Suppressor macrophage (primary cell): ENCODE measurements at places on chromosomes 5 and 9.

DNA sequence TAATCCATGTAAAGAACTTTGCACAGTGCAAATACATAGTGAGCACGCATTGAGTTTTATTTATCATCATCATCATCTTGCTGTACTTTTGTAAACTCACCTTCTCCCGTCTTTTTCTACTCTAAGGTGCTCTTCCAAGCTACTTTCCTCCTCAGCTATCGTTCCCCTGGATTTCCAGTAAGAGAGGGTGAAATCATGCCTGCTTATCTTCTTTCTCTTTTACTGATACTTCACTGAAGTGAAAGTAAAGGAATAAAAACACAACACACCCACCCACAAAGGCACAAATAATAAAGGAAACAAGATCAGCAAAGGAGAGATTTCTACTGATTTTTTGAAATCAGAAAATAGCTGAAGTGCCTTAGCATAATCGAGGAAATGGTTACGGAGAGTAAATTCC is 509.9 kb downstream of the RAB3C start:
- DNase-seq: no peak

DNA sequence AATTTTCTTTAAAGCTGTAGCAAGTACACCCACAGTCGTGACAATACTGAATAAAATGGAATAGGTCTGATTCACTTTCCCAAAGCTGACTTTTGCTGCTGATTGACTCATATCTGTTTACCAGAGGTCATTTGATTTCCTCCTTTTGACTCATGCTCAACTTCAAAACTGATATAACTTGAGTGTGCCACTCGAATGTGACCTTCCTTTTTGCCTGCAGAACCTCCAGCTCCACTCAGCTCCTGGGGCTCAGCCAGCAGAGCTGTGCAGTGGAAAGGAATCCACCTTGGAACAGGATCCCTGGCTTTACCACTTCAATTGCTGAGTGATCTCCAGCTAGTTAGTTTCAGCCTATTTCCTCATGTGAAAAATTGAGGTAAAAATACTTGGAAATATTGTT is 84.1 kb downstream of the FEM1C start:
- peak; percentile 63 for DNase-seq

GRCh38 chr9:94901019-94901363 is 174.5 kb downstream of the AOPEP start:
- DNase-seq: peak; percentile 22

DNA sequence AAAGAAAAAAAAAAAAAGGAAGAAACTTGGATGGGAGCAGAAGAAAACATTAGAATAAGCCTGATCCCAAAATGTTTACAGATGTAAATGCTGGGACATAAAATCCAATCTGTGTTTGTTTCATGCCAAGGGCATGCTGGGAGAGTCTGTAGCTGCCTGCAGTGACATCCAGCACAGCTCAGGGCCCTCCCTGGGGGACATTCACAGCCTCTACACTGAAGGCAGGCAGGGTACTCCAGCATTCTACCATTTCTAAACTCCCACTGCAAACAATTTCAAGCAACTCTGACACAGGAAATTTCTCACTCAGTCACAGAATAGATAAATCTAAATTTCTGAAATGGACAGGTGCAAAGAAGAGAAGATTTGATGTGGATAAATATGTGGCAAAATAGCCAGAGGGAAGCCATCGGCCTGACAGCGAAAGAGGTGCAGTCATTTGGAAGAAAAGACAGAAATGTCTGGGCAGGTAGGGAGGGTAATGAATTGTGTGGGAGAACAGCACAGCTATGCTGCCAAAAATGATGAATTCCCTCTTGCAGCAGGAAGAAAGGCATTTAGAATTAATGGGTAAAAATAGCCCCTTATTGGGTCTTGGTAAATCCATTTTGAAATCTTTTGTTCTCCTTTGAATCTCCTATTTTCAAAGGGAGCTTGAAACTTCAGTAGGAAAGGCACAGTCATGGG is 199.4 kb downstream of the MED10 start:
- no peak for DNase-seq

- peak; percentile 55 for DNase-seq
Observed at GRCh38 chr9:694403-695154, 146.9 kb upstream of the DMRT1 start.

DNA sequence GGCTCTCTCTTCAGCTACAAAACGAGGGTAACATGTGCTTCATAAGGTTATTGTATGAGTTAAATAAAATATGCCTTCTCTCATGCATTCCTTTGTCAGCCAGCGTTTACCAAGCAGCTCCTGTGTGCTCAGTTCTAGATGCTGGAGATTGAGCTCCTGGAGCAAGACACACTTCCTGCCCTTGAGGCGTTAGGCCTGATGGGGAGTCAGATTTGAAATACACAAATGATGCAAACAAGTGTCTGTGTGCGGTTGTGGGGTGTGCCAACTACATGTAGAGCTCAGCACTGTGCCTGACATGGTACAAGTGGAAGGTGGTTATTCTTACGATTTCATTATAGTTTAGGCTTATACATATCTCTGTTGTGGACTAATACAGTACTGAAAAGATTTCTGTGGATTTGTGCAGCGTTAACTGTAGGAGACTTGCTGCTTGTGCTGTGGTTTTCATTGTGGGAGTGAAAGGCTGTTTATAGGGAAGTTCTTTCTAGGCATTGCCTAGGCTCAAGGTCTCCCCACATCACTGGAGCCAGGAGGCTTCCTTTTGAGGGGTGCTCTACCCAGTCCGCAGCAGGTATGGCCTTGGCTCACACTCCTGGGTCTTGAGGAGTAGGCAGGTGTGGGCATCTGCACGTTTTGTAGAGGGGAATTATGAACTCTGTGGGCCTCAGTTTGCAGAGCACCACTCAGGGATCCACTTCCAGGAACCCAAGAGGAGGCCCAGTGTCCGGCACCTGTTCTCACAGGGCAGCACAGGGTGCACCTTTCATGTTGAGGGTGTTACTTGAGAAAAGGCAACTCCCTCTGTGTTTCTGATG is 39.8 kb upstream of the ANGPTL2 start:
- DNase-seq: peak; percentile 14

- peak; percentile 67 for DNase-seq
Observed at GRCh38 chr9:33220681-33221567, 19.0 kb upstream of the SPINK4 start.

GRCh38 chr9:13088720-13089427 is 190.6 kb downstream of the MPDZ start:
- DNase-seq: peak; percentile 56

DNA sequence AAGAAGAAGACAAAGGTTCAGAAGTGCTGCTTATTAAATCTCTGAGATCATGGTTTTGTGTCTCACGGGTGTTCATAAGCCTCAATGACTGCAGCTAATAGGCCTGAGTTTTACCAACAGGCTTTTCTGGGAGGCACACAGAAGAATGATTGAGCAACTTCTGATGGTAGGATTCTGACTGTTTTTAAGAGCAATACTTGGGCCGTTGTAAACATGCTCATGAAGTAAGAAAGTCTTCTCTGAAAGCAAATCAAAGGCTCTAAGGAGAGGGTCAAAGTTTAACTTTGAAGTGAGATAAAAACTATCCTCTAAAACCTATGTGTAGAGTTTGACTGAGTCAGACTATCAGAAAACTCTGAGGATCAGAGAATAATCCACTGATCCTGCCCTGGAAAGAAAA is 390.9 kb upstream of the DAB2 start:
- DNase-seq: no peak

- no peak for DNase-seq
Observed at GRCh38 chr5:179230061-179230461, 115.2 kb downstream of the ADAMTS2 start.

GRCh38 chr5:118687100-118687499 is 301.2 kb downstream of the DTWD2 start:
- no peak for DNase-seq

DNA sequence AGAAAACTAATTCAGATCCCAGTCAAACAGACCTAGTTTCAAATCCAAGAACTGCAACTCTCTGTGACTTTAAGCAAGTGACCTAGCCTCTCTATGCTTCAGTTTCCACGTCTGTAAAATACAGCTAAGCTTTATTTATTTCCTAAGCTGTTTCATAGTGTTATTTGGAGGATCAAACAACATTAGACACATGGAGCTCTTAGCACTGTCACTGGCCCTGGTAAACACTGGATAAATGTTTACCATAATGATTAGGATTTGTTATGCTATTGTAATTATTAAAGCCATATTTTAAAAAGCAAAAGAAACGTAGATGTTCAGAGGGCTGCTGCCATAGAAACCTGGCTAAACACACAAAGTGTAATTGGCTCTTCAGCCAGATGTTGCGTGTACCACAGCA is 26.6 kb upstream of the C5orf58 start:
- DNase-seq: no peak

DNA sequence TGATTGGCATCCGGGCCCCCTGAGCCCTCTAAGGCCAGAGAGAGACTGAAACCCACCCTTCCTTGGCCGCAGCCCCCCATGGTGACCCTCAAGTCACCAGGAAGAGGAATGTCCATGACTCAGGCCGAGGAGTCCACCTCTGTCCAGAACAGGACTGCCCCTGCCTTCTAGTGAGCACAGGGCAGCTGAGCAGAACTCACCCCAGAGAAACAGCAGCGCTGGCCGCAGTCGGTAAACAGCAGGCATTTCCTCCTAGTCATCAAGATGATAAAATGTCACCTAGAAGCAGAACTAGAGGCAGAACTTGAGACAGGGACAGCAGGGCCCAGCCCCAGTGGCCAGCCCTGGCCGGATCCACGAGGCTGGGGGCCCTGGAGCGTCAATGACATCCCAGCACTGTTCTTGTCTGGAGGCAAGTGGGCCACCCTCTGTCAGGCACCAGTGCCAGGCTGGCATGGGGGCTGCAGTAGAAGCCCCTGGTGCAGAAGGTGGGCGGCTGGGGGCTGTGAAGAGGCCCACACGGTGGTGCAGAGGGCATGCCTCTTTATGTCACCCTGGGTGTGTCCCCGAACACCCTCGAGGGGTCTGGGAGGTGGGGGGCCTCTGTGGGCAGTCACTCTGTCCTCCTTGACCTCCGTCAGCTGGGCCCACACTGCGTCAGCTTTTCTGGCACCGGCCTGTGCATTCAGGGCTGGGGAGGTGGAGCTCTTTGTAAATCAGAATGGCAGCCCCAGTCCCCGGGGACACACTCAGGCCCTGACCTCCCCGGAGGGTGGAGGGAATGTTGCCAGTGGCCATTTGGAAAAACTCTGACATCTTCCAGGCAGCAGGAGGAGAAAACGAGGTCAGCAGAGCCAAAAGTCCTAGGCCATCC is 83.0 kb downstream of the NTNG2 start:
- no peak for DNase-seq

GRCh38 chr5:158119961-158120723 is 261.2 kb upstream of the CLINT1 start:
- DNase-seq: no peak

GRCh38 chr9:89719202-89719601 is 114.4 kb downstream of the GADD45G start:
- DNase-seq: no peak

DNA sequence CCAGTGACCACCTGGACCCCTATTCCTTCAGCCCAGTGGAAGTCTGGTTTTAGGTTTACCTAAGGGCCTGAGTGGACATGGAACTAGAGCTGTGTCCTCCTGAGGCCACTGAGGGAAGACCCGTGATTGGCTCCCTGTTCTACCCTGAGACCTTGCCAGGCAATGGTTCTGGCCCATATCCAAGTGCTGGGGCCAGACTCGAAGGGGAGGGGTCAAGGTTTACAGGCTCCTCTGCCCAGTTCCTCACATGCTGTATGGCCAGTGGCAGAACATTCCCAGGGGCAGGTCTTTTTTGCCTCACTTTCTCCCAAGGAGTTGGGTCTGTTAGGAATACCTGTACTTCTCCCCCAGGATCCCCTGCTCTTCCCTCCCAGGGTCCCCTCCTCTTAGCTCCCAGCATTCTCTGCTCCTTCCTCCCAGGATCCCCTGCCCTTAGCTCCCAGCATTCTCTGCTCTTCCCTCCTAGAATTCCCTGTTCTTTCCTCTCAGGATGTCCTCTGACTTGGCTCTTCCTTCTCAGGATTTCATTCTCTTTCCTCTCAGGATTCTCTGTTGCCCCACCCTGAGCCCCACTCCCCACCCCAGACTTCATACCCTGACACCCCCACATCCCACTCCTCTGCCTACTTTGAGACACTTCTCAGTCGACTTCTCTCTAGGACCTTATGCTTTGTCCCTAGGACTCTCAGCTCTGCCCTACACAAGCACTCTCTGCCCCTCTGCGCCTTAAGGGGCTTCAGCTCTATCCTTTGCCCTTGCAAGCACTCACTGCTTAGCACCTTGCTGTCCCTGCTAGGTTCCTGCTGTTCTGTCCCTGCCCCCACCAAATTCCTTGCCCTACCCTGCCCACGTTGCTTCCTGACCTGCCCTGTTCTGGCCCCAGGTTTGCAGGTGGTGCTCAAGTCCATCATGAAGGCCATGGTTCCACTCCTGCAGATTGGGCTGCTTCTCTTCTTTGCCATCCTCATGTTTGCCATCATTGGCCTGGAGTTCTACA is 36.5 kb downstream of the CACNA1B start:
- DNase-seq: no peak

DNA sequence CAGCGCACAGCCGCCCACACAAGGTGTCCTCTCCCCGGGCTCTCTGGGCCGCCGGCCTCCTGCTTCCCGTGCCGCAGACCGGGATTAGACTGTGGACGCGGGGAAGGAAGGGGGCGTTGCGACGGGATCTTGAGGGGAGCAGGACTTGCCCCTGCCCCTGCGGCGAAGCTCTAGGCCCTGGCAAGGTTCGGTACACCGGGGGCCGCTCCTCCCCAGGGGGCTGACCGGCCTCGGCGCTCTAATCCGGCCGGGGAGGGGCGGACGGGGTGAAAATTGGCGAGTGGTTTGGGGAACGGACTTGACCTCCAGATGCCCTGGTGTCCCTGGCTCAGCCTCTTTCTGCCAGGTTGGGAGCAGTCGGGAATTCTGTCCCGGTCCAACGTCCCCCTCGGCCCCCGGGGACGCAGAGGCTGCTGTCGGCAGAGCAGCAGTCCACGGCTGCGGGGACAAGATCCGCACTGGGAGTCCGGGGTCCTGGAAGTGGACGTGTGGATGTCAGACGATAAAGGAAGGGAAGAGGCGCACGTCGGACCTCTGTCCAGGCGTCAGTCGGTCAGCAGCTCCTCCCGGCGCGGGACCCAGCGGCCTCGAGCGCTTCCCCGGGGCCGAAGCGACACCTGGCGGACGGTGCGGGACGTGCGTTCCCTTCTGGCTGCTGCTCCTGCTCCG is 1.9 kb upstream of the CNTFR start:
- peak; percentile 82 for DNase-seq

GRCh38 chr5:55679556-55679955 is 32.6 kb downstream of the SLC38A9 start:
- DNase-seq: no peak

- DNase-seq: no peak
Observed at GRCh38 chr5:138470322-138471051, 5.2 kb downstream of the EGR1 start.

GRCh38 chr5:172584638-172585037 is 56.4 kb upstream of the NEURL1B start:
- DNase-seq: no peak

GRCh38 chr5:533243-533954 is 9.2 kb upstream of the SLC9A3 start:
- no peak for DNase-seq

- DNase-seq: peak; percentile 57
Observed at GRCh38 chr5:138789771-138790242, 36.6 kb downstream of the CTNNA1 start.

GRCh38 chr5:151139646-151140045 is 17.9 kb downstream of the ANXA6 start:
- no peak for DNase-seq

- no peak for DNase-seq
Observed at GRCh38 chr9:35515766-35516165, 25.9 kb downstream of the RUSC2 start.

GRCh38 chr5:61333321-61333953 is 1.4 kb downstream of the ZSWIM6 start:
- peak; percentile 89 for DNase-seq
